Activated T-helper 1 cell treated with anti-CD3 and anti-CD28 coated beads, Interleukin-2, amount 50 U/mL, for 16 hours (primary cell): ENCODE measurements at places on chromosomes 3 and 15.

DNA sequence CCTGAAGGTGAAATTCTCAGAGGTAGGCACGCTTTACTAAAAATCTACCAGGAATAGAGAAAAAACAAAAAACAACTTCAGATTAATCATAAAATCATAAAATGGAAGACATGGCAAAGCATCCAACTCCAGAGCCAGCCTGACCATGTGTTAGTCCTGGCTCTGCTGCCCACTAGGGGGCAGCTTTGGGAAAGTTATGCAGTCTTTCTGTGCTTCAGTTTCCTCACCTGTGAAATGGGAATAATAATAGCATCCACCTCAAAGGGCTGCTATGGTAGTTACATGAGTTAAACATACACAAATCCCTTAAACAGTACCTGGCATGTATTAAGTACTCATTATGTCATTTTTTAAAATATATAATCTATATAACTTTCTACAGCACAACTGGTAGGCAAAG, 52.3 kb downstream of the WNT5A start:
- DNase-seq, result no peak

DNA sequence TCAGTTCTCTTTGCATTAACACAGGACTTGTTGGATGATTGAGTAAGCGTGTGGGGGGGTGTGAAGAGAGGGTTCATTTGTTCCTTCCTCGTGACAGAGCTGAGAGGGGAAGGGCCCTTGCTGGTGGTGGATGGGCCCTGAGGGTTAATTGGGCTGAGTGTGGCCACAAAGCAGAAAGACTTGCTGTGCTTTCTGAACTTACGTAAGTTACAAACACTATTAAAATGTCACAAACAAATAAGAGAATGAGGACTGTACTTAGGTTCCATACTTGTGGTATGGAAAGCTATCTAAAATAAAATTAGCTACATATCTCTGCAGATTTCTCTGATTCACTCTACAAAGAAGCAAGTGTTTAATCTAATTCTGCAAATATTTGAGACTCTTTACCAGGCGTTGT, 231.3 kb downstream of the LPP start:
- DNase-seq, result no peak

- no peak for DNase-seq
Observed at GRCh38 chr15:39260391-39260790, 320.5 kb upstream of the THBS1 start.

DNA sequence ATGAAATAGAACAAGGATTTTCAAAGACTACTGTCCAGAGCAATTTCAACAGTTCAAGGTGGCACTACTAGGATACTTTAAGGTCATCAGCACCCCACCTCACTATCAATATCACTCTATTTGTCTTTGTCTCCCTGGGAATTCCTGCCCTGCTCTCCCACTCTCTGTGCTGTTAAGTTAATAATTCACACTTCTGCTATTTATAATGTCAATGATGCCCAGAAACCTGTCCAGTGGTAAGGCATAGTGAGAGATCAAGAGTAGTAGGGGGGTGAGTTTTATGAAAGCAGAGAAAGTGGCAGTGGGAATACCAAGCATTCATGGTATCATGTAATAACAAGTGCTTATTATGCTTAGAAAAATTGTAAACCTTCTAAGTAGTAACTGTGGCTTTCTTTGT, 7.3 kb downstream of the TMCO5A start:
- no peak for DNase-seq

- no peak for DNase-seq
Observed at GRCh38 chr15:97652700-97653167, 307.8 kb upstream of the ARRDC4 start.

DNA sequence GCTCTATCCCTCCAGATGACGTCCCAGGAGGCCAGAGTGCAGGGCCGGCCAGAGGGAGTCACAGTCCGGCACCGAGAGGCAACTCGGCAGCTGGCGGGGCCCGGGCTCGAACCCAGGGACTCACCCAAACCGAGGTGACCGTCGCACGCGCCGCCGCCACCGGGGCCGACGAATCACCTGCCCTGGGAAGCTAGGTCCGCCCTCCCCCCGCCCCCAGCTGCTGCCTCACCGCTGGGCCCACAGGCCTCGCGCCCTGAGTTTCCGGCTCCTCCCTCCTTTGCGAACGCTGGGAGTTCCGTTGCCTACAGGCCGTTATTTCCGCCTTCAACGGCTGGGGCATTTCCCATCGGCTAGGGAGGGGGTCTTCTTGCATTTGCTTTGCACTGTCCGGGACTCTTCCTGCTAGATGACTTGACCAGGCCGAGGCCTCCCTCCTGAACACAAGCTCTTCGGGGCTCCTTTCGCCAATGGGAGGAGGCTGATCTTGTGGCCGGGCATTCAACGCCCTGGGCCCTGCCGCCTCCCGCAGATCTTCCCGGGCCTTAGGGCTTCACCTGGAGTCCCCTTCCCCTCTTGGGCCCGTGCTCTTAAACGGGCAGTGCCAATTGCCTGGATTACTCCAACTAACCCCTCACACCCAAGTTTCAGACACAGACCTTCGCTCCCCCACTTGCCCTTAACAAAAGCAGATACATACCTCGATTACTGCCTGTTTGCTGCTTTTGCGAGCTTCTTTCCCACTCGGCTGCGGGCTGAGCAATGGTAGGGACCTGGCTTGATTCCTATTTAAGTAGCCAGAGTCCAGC, at the start of gene SNUPN:
Gene SNUPN (minus strand): TSS at position 184 of the 806 bp plus-strand sequence. CDS start 4,674 bp downstream, outside the sequence.
- DNase-seq, result peak; percentile 87

DNA sequence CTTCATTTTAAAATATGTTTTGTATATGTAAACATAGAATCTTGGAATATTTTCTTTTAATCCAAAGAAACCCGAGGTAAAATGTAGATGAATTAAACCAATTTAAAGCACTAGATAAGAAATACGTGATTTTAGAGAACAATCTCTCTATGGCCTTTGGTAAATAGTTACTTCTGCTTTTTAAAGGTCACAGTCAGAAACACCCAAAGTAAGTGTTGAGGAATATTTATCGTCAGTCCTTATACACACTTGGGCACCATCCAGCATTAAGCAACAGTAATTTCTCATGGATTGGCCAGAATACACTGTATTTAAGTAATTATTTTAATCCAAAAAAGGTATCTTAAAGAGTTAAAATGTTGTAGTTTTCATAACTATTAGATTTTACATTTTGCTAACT, 713.2 kb downstream of the NLGN1 start:
- no peak for DNase-seq
